Activated naive CD8-positive, alpha-beta T cell treated with anti-CD3 and anti-CD28 coated beads, Interleukin-2, amount 10 ng/mL, durations not matched to agents 7 days and 5 days (primary cell): ENCODE measurements at places on chromosomes 12 and 14. TPM values are rescaled to one million over a fixed set of nuclear protein-coding genes. Genes with fewer than 3 reads are reported as not detected.

DNA sequence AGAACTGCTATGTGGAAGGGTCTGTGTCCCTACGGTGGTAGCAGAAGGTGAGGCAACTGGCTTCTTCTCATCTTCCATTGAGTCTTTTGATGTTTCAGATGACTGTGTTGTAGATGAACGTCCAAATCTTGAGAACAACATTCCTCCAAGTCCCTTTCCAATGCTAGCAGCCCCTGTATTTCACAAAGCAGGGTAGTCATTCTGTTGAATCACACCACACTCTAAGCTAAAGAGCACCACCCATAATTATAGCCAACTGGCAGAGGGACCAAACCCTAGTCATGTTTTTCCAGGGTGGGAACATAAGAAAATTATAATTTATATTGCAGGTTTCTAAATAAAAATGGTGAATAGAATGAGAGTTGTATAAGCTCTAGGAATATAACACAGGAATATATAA, 98.7 kb downstream of the DDHD1 start:
- DNase-seq, result no peak

TRHDE gene
- total RNA-seq, result not detected

- DNase-seq, result no peak
These were observed 3.1 kb downstream of the OTUB2 start for GRCh38 chr14:94029265-94029664.

GMPR2 gene
- total RNA-seq, result 82.2 TPM

- DNase-seq, result no peak
These were observed 123.6 kb downstream of the TSPAN9 start for GRCh38 chr12:3200814-3201233.

GRCh38 chr14:89563471-89563870, 146.4 kb upstream of the FOXN3 start:
- DNase-seq, result no peak

STAT2 gene
- 275 TPM for total RNA-seq

GRCh38 chr12:45981075-45981837, 9.1 kb downstream of the SCAF11 start:
- no peak for DNase-seq

DNA sequence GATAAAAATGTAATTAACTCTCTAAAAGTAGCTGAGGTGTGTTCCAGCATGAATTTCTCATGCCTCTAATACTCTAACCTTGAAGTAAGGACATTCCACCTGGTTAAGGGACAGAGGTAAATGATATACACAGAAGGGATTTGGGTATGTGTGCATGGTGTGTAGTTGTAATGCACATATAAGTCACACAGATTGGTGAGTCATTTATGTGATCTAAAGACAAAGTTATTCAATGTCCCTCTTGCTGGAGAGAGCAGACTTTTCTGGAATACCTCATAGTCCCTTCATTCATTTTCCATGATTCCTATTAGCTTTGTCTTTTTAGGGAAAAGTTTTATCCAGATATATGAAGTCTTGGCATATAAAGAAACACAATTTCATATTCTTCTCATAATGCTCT, 234.9 kb downstream of the SNAPC1 start:
- DNase-seq, result no peak

RGS6 gene
- 0.08 TPM for total RNA-seq

GRCh38 chr12:31524791-31525495, 66.0 kb downstream of the DENND5B start:
- no peak for DNase-seq

GRCh38 chr14:79076428-79076827, 906.3 kb downstream of the NRXN3 start:
- no peak for DNase-seq

ADIPOR2 gene
- 51.3 TPM for total RNA-seq

KIF5A gene
- 1.6 TPM for total RNA-seq

DNA sequence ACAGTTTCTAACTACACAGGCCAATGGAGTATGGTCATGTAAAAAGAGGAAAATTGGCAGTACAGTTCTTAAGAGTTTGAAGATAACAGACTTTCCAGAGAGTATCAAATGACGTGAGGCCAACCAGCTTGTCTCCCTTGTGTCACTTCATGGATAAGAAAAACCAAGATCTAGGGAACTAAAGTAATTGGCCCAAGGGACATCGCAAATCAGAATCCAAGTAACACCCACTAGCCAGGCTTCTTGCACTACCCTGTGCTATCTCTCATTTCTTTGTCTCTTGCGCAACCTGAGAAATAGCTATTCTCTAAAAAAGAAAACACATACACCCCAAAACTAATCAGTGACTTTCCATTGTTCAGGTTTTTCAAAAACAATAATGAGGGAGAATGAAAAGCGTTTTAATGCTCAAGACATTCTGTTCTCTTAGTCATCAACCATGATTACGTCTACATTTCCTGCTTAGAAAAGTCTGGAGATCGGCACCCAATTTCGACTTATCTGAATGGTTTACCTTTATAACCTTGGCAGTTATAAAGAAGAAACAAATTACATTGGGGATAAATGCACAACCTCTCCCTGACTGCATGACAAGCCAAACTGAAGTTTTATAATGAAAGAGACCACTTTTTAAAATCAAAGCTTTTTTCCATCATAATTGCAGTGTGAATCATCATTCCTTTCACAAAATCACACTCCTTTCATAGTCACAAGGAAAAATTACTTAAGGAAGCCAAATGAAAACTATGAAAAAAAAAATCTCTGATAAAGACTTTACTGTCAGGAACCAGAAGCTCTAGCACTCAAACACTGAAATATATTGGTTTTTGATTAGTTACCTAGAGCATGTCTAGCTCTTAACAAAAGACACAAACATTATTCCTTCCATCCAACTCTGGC, 42.1 kb downstream of the TMTC1 start:
- DNase-seq, result no peak

- no peak for DNase-seq
These were observed 216.4 kb downstream of the NOVA1 start for GRCh38 chr14:26381405-26381804.

GRCh38 chr14:103199124-103199523, 75.9 kb downstream of the TNFAIP2 start:
- no peak for DNase-seq
